Gastroesophageal sphincter (tissue), 4 donors: ENCODE measurements at places on chromosomes 7 and 10. TPM values are rescaled to one million over a fixed set of nuclear protein-coding genes. Genes with fewer than 3 reads are reported as not detected.

The VAX1 gene
- total RNA-seq: not detected

The STEAP1 gene
- 12.7 TPM for total RNA-seq

The WDFY4 gene
- total RNA-seq: 1.6 TPM

The OR2A42 gene
- 0.16 TPM for total RNA-seq

The PPRC1 gene
- total RNA-seq: 17.8 TPM

The OR6B1 gene
- not detected for total RNA-seq

The ASAH2B gene
- total RNA-seq: 4.8 TPM

The MRPL43 gene
- 58.0 TPM for total RNA-seq

DNA sequence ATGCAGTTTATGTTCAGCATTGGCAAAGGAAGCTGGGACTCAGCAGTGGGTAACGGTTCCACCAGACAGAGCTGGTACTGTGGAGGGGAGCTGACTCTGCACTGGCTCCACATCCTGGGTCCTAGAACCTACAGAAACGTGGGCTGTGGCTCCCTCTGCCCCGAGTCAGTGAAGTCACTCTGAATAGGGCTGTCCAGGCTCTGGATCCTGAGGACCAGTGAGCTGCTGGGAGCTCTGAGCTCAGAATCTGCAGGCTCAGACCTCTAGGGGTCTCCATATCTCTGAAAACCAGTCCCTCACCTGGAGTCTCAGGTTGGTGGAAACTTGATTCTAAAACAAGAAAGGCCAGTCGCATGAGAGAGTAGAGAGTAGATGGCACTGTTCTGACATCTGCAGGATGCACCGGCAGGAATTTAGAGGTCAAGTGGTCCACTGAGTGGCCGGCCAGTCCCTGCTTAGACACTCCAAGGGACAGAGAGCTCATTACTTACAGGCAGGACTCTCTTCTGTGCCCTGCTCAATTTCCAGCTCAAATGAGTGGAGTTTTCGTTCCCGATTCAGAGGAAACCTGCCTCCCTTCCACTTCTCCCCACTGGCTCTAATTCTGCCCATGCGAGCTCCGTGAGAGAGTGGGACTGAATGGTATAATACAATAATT lies 18.6 kb downstream of the NPFFR1 start:
- no peak for ATAC-seq

DNA sequence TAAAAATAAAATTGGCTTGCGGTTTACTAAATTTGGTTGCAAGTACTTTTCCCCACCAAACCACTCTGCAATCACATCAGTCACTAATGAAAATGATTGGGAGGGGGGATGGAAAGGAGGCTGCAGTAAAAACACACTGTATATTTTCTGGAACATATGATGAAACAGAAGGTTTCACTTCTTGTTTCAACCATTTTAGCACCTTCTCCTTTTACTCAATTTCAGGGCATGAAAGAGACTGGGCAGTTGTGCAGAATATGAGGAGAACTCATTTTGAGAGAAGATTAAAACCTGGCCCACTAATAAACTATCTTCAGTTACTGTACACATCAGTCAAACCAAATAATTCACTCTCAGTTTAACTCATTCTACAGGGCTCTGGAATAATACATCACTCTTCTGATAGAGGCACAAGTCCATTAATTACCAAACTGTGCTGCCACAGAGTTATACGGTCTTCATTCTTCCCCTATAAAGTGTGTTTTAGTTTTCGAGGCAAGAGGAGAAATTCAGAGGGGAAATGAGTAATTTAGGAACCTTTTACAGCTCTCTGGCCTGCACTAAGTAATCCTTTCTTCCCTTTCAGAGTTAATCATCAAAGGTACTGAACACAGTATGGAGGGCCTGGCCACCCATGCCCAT lies 25.5 kb downstream of the JAZF1 start:
- ATAC-seq: peak; percentile 23

DNA sequence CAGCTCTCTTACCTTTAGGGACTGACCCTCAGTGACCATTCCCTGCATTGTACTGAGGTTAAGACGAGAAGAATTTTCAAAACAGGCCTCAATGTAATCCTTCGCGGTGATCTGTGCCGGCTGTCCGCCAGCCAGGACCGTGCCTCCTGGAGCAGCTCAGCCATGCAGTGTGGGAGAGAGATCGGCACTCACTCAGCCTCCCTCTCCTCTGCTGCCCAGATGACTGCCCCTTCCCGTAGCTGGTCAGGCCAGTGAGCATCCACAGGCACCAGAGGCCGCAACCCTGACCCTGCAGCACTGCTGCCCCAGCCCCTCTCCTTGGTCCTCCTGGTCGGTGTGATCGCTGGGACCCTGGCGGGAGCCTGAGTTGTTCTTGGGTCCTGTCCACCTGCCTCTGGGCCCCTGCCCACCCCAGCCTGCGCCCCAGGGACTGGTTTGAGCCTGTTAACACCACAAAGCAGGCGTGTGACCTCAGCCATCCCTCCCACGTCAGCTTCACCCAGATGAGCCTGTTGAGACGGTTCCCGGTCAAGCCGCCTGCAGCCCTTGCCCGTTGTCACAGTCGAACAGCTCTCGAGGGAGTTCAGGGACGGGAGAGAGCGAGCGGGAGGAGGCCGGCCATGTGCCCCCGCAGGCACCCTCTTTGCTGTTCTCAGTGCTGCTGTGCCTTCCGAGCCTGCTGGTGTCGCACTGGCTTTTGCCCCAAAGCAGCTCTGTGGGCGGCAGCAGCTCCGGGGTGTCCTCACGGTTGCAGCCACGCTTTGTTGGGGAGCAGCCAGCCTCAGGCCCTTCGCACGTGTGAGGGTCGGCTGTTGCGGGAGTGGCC lies 37.2 kb downstream of the NKX6-2 start:
- no peak for ATAC-seq

GRCh38 chr10:65950075-65950474 lies 975.8 kb upstream of the LRRTM3 start:
- ATAC-seq: no peak

- ATAC-seq: no peak
These were observed 17.0 kb upstream of the TIAL1 start for GRCh38 chr10:119613741-119614140.

DNA sequence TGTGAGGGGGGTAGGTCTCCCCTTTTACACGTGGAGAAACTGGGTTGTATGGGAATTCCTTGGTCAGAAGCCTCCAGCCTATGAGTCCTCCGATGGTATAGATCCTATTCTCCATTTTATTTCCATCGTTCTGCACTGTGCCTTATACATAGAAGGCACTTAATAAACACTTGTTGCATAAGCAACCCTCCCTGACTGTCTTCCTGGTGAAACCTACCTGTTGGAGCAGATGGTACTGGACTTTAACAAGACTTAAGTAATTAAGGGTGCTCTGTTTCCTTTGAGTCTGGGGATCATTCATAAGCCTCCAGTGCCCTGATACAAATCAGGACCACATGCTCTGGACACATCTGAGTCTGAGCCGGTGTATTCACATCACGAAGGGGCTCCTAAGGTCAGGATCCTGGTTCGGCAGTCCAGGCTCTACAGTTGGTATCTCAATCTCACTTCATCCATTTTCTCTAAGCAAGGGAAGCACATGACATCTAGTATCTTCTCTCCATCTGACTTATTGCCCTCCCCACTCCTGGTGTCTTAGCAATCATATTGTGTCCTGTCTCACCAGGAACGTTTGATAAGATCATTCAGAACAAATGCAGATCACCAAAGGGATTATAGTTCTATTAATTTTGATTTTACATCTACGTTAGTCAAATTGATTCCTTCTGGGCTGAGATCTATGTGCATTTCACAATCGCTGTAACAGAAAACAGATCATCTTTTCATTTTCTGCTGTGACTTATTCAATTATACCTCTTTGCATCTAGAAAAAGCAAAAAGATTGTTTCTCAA lies 22.8 kb upstream of the EZH2 start:
- ATAC-seq: no peak

DNA sequence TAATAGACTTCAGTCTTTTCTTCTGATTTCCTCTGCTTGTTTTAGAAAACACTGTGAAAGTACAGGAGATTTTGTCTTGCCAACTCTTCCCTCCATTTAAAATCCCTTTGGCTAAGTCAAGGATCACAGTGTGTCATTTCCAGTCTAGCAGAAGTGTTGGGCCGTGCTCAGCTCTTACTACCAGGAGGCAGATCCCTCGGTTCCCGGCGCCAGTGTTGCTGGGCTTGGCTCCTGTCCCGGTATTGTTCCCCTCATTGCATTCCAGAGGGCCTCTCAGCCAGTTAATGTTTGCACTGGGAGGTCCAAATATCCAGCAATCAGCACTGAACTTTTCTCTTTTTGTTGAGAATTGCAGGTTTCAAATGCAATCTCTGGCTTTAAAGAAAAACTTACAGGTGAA lies 612.1 kb upstream of the MGMT start:
- ATAC-seq: peak; percentile 85

- ATAC-seq: no peak
These were observed 1.8 kb downstream of the SLK start for GRCh38 chr10:103968441-103969391.

DNA sequence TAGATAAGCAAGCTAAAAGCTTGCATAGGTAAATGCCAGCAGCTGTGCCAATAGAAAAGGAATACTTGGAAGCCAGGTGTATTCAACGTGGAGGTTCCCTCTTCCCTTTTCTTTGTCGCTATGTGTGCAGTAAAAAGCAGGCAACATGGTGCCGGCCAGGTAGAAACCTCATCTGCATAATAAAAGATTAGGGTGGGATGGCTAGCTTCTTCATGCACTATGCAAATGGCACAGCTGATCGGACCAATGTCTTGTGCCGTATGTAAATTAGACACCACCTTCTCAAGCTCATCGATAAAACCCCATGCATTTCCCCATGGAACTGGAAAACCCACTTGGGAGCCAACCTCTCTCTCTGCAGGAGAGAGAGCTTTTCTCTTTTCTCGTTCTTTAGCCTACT lies 150.9 kb upstream of the FOXK1 start:
- no peak for ATAC-seq

- no peak for ATAC-seq
These were observed 633.9 kb downstream of the ARL4A start for GRCh38 chr7:13321316-13321715.

GRCh38 chr7:142620402-142620801 lies 128.9 kb upstream of the PRSS1 start:
- ATAC-seq: no peak

DNA sequence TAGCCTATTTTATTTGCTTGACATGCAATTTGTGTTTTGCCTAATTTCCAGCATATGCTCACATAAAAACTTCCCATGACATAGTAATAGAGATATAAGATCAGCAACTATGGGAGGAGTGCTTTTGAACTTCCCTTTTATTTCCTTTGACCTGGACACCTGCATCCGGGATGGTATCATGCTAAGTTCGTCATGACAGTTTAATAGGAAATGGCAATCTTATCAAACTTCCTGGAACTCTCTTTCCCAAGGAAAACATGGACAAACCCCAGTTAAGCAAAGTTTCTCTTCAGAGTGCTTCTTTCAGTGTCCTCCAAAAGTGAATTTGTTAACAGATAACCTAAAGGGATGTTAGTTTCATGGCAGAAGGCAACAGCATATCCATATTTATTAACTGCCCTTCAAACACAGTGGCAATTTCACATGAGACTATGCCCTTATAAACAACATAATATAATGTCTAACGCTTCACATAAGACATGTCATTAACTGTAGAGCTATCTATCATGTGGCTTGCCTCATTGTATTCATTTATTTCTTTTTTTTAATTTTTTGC lies 474.7 kb upstream of the SEMA3A start:
- ATAC-seq: peak; percentile 17

- no peak for ATAC-seq
These were observed 198.6 kb upstream of the FRMD4A start for GRCh38 chr10:14529351-14529750.

GRCh38 chr7:70132852-70133690 lies 534.8 kb downstream of the AUTS2 start:
- ATAC-seq: no peak

DNA sequence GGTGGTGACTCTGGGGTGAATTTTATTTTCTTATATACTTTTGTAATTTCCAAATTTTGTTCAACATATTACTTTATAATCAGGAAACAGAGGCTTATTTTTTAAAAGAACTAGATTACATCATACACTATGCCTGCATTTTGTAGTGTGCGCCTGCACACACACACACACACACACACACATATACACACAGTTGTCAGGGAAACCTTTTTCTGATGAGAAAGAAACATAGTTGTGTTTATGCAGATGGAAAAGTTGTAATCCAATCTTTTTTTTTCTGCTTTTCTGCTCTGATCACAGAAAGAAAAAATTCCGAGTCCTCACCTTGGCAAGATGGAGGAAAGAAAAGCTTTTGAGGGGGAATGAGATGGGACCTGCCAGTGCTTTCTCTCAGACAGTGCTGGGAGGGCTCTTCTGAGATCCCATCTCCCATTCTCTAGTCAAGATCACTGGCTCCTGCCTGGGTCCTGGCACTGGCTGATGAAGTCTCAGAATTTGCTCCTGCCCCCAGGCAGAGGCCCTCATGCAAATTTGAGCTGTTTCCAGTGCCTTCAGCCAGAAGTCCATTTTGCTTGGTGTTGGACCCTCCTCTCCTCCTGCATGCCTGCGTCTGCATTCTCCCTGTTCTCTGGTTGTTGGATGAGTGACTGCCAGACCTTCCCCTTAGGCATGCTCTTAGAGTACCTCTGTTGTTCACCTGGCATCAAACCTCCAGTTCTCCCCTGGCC lies 59.7 kb downstream of the TLL2 start:
- ATAC-seq: no peak

DNA sequence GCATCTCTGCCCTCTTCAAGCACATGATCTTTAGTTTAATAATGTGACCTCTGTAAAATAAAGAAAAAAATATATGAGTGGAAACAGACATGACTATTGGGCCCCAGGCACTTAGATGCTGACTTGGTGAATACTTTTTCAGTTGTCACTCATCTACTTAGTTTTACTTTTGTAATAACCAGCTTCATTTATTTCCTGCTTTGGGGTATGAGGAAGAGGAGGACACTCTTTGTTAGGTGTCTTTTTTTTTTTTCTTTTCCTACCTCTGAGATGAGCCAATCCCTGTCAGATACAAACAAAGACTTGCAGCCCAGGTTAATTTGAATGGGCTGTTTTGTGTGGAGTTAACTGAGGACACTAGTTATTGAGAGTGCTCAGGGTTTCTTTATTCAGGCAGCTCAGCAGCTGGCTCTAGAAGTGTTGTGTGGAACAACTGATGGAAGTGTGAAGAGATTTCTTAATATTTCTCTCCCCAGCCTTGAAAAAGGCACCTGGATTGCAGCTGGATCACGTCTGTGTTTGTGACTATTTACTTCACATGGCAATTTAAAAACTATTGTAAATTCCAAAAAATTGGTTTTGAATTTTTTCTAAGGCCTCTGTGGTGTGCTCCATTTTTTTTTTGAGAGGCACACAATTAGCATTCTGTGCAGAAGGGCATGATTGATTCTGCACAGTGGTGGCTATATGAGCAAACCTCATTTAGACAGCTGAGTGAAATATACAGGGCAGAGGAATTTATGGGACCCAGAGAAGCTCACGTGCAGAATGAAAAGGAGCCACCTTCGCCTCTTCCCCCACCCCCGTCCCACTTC lies 333.8 kb downstream of the LRMDA start:
- ATAC-seq: no peak

- ATAC-seq: no peak
These were observed 501.3 kb downstream of the GFRA1 start for GRCh38 chr10:115771755-115772154.

GRCh38 chr10:5354068-5354467 lies 10.7 kb upstream of the UCN3 start:
- no peak for ATAC-seq

GRCh38 chr7:42096681-42097561 lies 140.1 kb downstream of the GLI3 start:
- ATAC-seq: peak; percentile 67

GRCh38 chr7:105830405-105831301 lies 45.7 kb downstream of the ATXN7L1 start:
- peak; percentile 53 for ATAC-seq
